ENCODE measurements at places on chromosomes 2 and 18. TPM values are rescaled to one million over a fixed set of nuclear protein-coding genes. Genes with fewer than 3 reads are reported as not detected.

DNA sequence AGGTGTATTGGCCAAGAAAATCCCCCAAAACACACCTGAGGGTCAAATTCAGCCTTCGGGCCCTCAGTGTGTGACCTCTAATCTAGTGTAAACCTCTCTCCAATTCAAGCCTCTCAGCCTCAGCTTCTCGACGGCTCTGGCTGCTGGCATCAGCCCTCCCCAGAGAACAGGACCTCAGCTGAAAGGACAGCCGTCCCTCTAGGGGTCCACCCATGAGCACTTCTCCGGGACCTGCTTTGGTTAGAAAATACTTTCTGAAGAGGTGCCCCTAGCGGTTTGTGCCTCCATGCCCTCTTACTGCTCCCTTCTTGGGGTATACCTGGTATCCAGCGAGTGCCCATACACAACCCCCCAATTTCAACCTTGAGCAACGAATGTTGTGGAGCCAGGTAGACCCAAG is 48.8 kb downstream of the INHBB start:
- DNase-seq, result no peak

- no peak for DNase-seq
Observed at GRCh38 chr2:241535871-241536655, 22.5 kb upstream of the BOK start.

- DNase-seq, result peak; percentile 16
Observed at GRCh38 chr2:61045999-61046398, 19.7 kb upstream of the SANBR start.

DNA sequence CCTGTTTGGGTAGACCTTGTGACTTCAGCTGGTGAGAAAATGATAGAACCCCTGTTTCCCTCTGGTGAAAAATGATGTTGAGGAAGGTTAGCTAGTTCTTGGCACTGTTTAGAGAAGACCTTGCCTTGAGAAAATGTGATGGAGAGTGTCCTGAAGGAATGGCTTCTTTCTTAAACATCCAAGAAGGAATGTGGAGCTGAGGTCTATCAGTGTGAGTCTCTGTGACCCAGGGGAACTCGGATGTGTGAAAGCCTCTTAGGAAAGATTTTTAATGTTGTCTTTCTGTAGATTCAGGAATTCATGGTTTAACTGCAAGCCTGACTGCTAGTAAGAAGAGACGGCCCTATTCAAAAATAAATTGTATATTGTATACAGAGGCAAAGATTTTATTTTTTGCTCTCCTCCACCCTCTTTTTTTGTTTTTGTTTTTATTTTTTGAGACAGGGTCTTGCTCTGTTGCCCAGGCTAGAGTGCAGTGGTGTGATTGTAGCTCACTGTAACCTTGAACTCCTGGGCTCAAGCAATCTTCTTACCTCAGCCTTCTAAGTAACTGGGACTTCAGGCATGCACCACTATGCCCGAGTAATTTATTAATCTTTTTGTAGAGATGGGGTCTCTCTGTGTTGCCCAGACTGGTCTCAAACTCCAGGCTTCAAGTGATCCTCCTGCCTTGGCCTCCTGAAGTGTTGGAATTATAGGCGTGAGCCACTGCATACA is 87.5 kb downstream of the ZNF532 start:
- DNase-seq, result no peak

DNA sequence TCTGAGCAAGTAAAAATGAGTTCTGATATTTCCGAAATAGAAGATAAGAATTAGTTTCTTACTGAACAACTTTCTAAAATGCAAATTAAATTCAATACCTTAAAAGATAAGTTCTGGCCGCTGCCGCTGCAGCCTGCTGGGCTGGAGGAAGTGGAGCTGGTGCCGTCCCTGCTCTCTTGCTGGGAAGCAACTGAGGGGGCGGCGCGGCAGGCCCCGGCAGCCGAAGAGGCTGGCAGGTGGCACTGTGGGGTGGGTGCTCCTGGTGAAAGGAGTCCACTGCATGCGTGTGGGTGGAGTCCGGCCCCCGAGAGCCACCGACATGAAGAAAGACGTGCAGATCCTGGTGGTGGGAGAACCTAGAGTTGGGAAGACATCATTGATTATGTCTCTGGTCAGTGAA is 89.5 kb upstream of the ZNF519 start:
- no peak for DNase-seq

- DNase-seq, result peak; percentile 94
Observed at GRCh38 chr18:3449512-3450011, 410 bp upstream of the TGIF1 start.

GRCh38 chr2:219706823-219707281 is 79.4 kb downstream of the SLC4A3 start:
- DNase-seq, result no peak

EVX2 gene
- total RNA-seq, result not detected

DNA sequence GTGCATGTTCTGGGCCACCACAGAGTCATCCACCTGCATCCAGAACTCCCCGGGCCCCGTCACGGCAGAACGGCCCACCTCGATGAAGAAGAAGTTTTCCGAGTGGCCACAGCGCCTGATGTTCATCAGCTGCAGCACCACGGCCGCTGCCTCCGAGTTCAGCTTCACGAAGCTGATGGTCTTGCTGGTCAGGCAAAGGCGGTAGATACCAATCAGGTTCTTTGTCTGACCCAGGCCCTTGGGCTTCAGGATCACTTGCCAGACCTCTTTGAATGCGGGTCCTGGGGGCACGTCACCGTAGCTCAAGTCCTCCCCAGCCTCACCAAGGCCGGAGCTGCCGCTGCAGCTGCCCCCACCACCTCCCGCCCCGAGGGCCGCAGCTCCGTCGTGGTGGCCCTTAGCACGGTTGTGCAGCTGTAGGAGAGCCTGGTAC is 1.6 kb downstream of the IRS1 start:
- DNase-seq, result no peak

GRCh38 chr2:201058914-201059313 is 12.6 kb downstream of the HYCC2 start:
- no peak for DNase-seq

ITPRIPL1 gene
- total RNA-seq, result 6.3 TPM

DSG2 gene
- total RNA-seq, result 15.2 TPM

REG3A gene
- total RNA-seq, result not detected

DNA sequence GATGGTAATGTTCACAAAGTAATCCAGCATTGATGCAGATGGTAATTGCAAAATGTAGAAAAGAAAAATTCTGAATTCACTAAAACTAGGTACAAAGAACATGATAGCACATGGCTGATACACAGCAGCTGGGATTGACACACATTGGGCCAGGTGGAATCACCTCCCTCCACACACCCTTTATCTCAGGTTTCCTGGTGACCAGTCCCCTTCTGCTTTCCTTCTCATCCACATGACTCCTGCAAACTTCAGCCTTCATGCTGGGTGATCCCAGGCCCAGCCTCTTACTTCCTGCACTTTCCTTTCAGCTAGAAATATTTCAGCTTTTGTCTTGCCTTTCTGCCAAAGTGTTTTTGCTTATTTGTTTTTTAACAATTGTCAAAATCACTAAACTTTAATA is 246.9 kb downstream of the LNPK start:
- DNase-seq, result no peak

DNA sequence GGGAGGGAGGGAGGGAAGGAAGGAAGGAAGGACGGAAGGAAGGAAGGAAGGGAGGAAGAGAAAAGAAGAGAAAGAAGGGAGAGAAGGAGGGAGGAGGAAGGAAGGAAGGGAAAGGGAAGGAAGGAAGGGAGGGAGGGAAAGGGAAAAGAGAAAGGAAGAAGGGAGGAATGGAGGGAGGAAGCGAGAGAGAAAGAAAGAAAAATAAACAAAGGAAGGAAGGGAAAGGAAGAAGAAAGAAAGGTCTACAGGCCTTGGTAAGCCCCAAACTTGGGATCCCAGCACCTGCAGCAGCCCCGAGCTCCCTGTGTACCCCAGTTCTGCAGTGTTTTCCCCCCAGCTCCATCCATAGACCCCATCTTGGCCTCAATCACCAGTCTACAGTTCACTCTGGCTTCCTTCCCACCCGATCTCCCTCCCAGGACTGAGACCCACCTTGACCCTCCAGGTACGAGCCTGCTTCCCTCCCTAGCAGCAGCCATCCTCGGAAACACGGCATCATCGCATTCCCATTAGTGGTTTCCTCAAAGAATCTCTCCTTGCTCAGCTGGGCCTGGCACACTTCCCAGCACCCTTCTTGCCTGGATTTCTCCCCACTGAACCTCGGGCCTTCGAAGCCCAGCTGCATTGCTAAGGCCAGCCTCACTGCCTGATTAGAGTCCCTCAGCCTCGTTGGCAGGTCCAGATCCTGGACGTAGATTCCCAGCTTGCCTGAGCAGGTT is 46.1 kb upstream of the SH3BP4 start:
- DNase-seq, result no peak

DNA sequence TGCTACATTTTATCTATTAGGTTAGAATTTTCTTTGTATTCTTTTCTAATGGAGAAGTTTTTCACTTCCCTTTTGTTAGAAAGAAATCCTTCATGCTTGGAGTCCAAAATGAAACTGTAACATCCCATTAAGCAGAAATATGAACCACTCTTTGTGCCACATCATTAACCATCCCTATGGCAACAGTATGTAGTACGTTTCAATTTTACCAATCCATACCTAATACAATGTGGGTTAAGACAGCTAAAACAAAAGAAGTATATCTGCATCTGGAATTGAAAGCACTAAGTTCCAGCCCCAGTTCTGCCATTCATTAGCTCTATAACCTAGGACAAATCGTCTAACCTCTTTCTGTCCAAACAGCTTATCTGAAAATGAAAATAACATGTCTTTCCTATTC is 409.2 kb upstream of the SPHKAP start:
- no peak for DNase-seq

DNA sequence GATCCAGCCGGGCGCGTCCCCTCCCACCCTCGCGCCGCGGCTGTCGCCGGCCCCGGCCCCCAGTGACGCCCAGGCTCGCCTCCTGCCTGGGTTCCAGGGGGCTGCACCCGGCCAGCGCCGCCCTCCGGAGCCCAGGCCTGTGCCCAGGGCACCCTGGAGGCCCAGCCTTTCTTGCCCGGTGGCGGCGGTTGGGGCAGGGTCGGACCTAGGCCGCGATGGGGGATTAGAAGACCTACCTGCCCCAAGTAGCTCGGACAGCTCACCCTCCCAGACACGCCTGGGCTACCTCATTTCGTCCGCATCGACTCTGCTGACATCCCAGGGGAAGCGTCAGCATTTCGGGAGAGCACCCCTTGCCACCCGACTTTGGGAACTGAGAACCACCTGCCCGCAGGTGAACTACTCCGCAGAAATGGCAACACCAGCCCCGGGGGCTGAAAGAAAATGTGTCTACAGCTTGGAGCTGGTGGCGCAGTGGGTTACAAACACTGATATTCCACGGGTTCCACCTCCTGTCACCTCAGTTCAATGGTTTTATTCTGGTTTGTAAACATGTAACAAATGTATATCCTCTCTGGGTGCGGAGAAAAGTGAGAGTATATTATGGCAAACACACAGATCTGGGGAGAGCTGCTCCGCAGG is 834 bp upstream of the ARL4C start:
- DNase-seq, result no peak

- DNase-seq, result no peak
Observed at GRCh38 chr18:46893360-46893759, 23.9 kb downstream of the PIAS2 start.

- DNase-seq, result peak; percentile 15
Observed at GRCh38 chr2:68673631-68674030, 30.3 kb downstream of the PROKR1 start.

DNA sequence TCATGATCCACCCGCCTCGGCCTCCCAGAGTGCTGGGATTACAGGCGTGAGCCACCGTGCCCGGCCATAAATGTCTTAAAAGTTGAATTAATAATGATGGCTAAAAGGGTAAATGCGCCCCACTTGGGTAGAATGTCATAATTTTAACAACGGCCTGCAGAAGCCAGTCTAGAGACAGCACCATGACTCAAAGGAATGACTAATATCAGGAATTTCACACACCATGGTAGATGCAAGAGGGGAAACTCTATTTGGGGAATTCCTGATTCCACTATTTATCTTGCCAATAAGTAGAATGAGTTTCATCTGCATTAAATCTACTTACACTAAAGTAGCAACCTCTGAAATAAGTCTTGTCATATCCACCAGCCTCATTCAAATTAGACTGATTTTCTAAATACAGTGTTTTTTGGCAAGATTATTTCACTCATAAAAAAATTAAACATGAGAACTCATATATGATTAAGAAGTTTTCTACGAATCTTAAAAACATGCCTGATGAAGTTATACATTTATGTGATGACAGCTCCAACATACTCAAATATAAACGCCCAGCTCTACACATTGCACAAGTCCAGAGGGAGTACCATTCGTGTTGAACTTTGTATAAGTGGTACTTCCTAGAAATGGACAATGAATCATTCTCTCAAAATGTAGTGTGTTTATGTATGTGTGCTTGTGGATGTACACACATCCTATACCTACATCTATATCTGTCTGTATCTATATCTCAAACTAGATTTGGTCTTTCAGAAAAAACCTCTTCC is 309.7 kb downstream of the IRS1 start:
- DNase-seq, result no peak

DNA sequence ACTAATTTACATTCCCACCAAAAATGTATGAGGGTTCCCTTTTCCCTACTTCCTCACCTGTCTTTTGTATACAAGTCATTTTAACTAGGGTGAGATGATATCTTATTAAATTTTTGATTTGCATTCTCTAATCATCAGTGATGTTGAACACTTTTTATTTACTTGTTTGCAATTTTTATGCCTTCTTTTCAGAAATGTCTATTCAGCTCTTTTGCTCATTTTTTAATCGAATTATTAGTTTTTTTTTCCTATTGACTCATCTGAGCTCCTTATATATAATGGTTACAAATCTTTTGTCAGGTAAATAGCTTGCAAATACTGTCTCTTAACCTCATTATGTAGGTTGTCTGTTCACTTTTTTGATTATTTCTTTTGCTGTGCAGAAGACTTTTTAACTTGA is 269.4 kb downstream of the CDH19 start:
- DNase-seq, result no peak

RESP18 gene
- total RNA-seq, result not detected

DNA sequence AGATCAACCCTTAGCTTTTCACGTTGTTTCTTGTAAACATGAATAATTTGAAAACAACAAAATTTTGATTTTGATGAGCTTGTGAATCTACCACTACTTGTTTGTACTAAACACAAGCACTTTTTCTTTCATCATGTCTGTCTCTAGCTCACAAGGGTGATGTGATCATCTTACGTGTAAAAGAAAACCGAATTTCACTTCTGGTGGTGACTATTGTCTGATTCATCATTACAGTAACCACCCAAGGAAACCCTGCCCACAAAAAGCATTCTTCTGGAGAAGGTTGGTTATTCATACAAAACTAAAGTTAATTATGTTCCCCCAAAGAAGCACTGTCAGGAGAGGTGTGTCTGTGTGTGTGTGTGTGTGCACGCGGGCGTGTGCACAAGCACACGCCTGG is 285.4 kb downstream of the ZNF516 start:
- no peak for DNase-seq

DNA sequence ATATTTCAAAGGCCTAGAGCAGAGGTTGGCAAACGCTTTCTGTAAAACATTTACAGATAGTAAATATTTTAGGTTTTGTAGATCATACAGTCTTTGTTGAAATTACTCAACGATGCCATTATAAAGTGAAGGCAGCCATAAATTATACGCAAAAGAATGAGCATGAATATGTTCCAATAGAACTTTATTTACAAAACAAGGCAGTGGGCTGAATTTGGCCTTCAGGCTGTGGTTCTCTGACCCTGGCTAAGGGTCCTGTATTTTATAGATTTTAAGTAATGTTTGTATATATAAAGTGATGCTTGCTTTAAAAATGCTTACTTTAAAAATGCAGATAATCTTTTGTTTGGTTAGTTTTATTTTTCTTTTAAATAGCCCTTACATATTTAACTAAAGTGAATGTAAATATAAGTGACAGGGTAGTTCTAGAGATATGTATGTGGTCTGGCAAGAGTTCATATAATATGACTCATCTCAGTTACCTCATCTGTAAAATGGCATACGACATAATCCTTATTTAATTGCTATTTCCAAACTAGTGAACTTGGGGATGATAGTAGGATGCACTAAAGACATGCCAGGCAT is 51.7 kb upstream of the ATP5MC3 start:
- no peak for DNase-seq

Data from tongue (tissue), 3 donors.